Activated naive CD8-positive, alpha-beta T cell treated with anti-CD3 and anti-CD28 coated beads, Interleukin-2, amount 10 ng/mL, durations not matched to agents 7 days and 5 days (primary cell): ENCODE measurements at places on chromosomes 5 and 9. TPM values are rescaled to one million over a fixed set of nuclear protein-coding genes. Genes with fewer than 3 reads are reported as not detected.

The PCDHGA6 gene
- 0.33 TPM for total RNA-seq

The SPATA31D4 gene
- not detected for total RNA-seq

The ZNF883 gene
- total RNA-seq, result 1.1 TPM

The AJM1 gene
- total RNA-seq, result 6.6 TPM

The NNT gene
- total RNA-seq, result 97.5 TPM

The DNAI1 gene
- total RNA-seq, result not detected

GRCh38 chr5:54646356-54647101 is 129.0 kb downstream of the SNX18 start:
- peak overlapping the region; percentile 75 for H3K4me3 ChIP-seq
- DNase-seq, result peak; percentile 76
- peaks cover 7% of the 10 kb centered on the region for H3K36me3 ChIP-seq
- H3K27me3 ChIP-seq, result no peaks in the 10 kb centered on the region
- peaks cover 43% of the 10 kb centered on the region for H3K4me1 ChIP-seq

- no peaks in the 10 kb centered on the region for H3K4me1 ChIP-seq
- no peak for DNase-seq
- H3K36me3 ChIP-seq, result no peaks in the 10 kb centered on the region
- no peak overlapping the region for H3K27ac ChIP-seq
- no peak overlapping the region for H3K4me3 ChIP-seq
These were observed 1985.5 kb upstream of the CDH6 start for GRCh38 chr5:29208024-29208423.

GRCh38 chr5:39262981-39263380 is 43.6 kb upstream of the FYB1 start:
- no peak for DNase-seq
- H3K4me1 ChIP-seq, result peaks cover 18% of the 10 kb centered on the region
- H3K27me3 ChIP-seq, result no peaks in the 10 kb centered on the region
- no peak overlapping the region for H3K4me3 ChIP-seq

DNA sequence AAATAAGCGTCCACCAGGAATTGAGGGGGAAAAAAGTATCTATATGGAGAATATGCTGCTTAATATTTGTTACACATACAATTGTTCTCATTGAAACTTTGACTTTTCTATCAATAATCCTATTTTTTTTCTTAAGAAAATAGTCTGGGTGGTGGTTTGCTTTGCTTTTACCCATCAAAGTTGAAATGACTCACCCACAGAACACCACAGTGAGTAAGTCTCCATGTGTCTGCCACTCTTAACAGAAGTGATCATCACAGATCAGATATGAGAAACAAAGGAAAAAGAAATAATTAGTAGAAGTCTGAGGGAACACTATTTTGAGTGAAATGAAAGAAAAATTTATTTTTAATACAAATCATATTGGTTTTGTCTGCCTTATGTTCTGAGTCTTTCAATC is 742.8 kb downstream of the CDH9 start:
- DNase-seq, result no peak
- no peaks in the 10 kb centered on the region for H3K27me3 ChIP-seq
- no peak overlapping the region for H3K4me3 ChIP-seq
- no peaks in the 10 kb centered on the region for H3K36me3 ChIP-seq

DNA sequence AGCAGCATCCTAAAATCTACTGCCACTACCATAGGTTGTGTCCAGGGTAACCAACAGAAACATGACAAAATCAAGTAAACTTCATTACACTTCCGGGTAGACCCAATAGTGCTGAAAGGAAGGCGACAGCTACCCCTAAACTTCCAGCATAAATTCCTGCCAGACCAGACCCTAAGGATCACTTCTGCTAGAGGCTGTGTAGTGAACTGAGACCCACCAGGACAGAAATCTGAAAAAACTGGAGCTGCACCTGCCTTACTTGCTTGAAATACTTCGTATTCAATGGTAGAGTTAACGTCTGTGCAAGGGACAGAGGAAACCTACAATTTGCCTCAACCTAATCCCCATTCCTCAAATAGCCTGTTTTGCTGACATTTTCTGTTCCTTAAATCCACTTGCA is 1.0 kb upstream of the SECISBP2 start:
- peak overlapping the region; percentile 88 for H3K4me3 ChIP-seq
- no peaks in the 10 kb centered on the region for H3K27me3 ChIP-seq
- peak overlapping the region; percentile 95 for H3K27ac ChIP-seq
- H3K36me3 ChIP-seq, result peaks cover 44% of the 10 kb centered on the region
- DNase-seq, result no peak
- H3K4me1 ChIP-seq, result peaks cover 57% of the 10 kb centered on the region

DNA sequence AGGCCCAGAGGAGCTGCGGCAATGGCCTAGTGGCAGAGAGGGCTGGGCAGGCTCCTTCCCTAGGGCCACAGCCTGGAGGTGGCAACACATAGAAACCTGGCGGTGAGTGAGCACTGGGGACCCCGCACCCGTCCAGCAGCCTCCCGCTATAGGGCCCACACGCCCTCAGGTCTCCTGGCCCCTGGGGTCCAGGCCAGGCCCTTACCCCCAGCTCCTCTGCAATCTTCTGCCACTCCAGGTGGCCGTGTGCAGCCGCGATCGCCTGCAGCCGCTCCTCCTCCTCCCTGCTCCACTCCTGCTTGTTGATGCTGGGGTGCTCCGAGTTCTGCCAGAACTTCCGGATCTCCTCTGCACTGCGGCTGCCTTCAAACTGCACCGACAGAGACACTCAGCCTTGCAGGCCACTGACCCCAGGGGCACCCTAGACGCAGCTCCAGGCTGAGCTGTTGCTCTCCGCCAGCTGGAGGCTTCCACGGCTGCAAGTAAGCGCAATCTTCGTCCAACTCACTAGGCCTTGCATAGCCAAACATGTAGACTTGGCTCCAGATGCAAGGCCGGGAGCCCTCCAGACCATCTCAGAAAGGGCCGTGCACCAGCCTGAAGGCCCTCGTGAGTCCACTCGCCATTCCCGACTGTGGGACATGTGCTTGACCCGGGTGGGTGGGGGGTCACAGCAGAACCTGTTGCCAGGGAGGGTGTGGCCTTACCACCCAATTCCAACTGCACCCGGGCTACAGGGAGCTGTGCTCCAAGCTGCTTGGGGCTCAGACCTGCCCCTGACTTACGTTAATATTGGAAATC is 8.0 kb downstream of the SNAPC4 start:
- no peak overlapping the region for H3K27ac ChIP-seq
- H3K36me3 ChIP-seq, result peaks cover 18% of the 10 kb centered on the region
- H3K4me1 ChIP-seq, result peaks cover 4% of the 10 kb centered on the region
- no peak overlapping the region for H3K4me3 ChIP-seq
- DNase-seq, result no peak
- H3K27me3 ChIP-seq, result no peaks in the 10 kb centered on the region

- H3K27me3 ChIP-seq, result no peaks in the 10 kb centered on the region
- no peaks in the 10 kb centered on the region for H3K4me1 ChIP-seq
- no peak overlapping the region for H3K27ac ChIP-seq
- no peak overlapping the region for H3K4me3 ChIP-seq
These were observed 35.7 kb upstream of the SLC25A51 start for GRCh38 chr9:37939575-37940095.

- no peaks in the 10 kb centered on the region for H3K27me3 ChIP-seq
- no peak overlapping the region for H3K4me3 ChIP-seq
- peaks cover 5% of the 10 kb centered on the region for H3K4me1 ChIP-seq
- H3K36me3 ChIP-seq, result no peaks in the 10 kb centered on the region
These were observed 594.5 kb downstream of the PDE4D start for GRCh38 chr5:59299006-59299405.

- H3K27ac ChIP-seq, result no peak overlapping the region
- H3K4me3 ChIP-seq, result no peak overlapping the region
- H3K27me3 ChIP-seq, result peaks cover 6% of the 10 kb centered on the region
- no peak for DNase-seq
These were observed 54.2 kb upstream of the PAM start for GRCh38 chr5:102700916-102701315.

GRCh38 chr5:83957188-83957587 is 236.5 kb upstream of the HAPLN1 start:
- no peaks in the 10 kb centered on the region for H3K27me3 ChIP-seq
- no peaks in the 10 kb centered on the region for H3K4me1 ChIP-seq
- DNase-seq, result no peak
- no peak overlapping the region for H3K27ac ChIP-seq
- no peak overlapping the region for H3K4me3 ChIP-seq
- no peaks in the 10 kb centered on the region for H3K36me3 ChIP-seq
